Tibial artery (tissue), 4 donors: ENCODE measurements at places on chromosomes 3 and 15.
A peak's percentile ranks its signal among the peaks of the same experiment; 100 is the strongest.

DNA sequence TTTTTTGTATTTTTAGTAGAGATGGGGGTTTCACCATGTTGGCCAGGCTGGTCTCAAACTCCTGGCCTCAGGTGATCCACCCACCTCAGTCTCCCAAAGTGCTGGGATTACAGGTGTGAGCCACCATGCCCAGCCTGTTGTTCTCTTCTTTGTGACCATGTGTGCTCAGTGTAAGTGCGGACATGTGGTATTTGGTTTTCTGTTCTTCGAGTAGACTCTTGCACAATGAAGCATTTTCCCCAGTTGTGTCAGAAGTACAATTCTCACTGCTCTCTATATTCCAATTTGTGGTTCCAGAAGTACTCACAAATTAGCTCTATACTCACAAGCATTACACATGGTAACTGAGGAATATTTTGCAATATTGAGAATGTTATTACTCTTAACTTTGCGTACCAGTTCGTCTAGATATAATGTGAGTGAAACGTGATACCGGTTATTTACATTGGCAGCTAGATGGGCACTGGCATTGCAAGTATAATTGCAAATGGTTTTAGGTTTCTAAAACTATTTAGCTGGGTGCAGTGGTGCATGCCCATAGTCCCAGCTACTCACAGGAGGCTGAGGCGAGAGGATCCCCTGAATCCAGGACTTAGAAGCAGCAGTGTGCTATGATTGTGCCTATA lies 34.2 kb upstream of the MTMR14 start:
- no peak for DNase-seq
- H3K36me3 ChIP-seq: no peaks in the 10 kb centered on the region
- no peak overlapping the region for H3K4me3 ChIP-seq
- no peaks in the 10 kb centered on the region for H3K27me3 ChIP-seq

GRCh38 chr3:140152851-140153639 lies 218.1 kb downstream of the CLSTN2 start:
- no peaks in the 10 kb centered on the region for H3K36me3 ChIP-seq
- H3K27ac ChIP-seq: no peak overlapping the region
- no peaks in the 10 kb centered on the region for H3K27me3 ChIP-seq
- no peaks in the 10 kb centered on the region for H3K4me1 ChIP-seq
- no peak overlapping the region for H3K4me3 ChIP-seq

DNA sequence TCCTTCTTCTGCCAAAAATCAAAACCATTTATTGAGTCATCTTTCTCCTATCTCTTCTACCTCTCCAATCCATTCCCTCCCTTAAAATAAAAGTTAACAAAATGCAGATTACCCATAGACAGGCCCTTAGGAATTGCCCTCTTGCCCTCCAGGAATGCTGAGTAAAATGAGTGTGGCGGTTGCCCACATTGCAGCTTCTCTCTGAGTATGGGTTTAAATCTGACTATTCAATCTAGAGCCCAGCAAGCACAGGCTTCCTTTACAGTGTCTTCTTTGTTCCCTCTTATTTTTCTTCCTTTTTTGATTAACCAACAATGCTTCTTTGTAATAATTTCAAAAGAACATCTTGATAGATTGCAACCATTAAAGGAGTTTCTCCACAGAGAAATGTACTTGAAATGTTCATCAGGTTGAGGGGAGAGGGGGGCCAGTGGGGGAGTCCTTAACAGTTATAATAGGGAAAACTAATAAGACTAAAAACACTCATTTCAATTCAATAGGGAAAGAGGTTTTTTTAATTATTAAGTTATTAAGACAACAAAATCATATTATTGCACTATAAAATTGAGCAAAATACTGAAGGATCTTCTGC lies 135.3 kb upstream of the LMCD1 start:
- H3K27me3 ChIP-seq: no peaks in the 10 kb centered on the region
- no peak for DNase-seq
- peaks cover 19% of the 10 kb centered on the region for H3K4me1 ChIP-seq
- H3K36me3 ChIP-seq: no peaks in the 10 kb centered on the region
- no peak overlapping the region for H3K4me3 ChIP-seq

DNA sequence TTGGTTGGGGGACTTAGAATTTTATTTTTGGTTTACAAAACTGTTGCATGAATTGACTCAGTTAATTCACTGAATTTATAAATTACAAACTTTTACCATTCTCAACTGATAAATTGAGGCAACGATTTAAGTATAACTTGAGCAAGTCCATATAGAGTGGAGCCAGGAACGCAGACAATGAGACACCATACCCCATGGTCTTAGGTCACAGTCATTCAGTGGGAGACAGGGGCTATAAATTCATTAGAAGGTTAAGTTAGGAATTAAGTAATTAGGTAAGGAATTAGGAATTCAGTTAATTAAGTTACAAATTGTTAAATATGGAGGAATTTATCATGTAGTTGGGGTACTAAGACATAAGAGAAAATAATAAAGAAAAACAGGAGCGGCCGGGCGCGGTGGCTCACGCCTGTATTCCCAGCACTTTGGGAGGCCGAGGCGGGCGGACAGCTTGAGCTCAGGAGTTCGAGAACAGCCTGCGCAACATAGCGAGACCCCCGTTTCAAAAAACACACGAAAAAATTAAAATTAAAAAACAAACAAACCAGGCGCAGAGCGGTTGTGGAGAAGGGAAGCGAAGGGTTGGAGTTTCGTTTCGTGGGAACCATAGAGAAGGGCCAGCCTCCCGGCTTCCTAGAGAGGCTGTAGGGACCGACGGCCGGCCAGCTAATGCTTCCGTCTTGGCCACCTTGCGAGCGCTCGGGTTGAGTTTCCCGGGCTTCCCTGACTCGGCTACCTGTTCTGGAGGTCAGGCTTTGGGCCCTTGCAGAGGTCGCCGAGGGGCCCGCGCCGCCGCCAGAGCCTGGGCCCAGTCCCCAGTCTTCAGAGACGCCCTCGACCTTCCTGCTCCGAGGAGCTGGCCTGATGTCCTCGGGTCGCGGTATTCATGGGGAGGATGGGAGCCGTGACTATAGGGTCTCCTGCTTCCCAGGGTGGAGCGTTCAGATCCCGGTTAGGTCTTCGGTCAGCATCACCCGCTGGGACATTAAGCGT lies at the start of gene ZNF619:
ZNF619 (plus strand) TSS at position 645 of the 993 bp plus-strand sequence. CDS start 858 bp downstream, outside the sequence.
- peak within 1 kb of the TSS; percentile 72 for H3K4me3 ChIP-seq
- H3K27me3 ChIP-seq: no peaks in the 10 kb centered on the region
- peak within 1 kb of the TSS; percentile 71 for H3K27ac ChIP-seq
- H3K4me1 ChIP-seq: peaks cover 13% of the 10 kb centered on the region

- H3K4me3 ChIP-seq: no peak overlapping the region
- no peaks in the 10 kb centered on the region for H3K36me3 ChIP-seq
- H3K4me1 ChIP-seq: peaks cover 10% of the 10 kb centered on the region
- H3K27ac ChIP-seq: no peak overlapping the region
- DNase-seq: no peak
Observed at GRCh38 chr3:117628823-117629291, 919.3 kb downstream of the TUSC7 start.

GRCh38 chr15:48679952-48680351 lies 34.4 kb upstream of the FBN1 start:
- H3K36me3 ChIP-seq: no peaks in the 10 kb centered on the region
- no peak for DNase-seq
- no peak overlapping the region for H3K27ac ChIP-seq
- no peak overlapping the region for H3K4me3 ChIP-seq
- no peaks in the 10 kb centered on the region for H3K4me1 ChIP-seq

DNA sequence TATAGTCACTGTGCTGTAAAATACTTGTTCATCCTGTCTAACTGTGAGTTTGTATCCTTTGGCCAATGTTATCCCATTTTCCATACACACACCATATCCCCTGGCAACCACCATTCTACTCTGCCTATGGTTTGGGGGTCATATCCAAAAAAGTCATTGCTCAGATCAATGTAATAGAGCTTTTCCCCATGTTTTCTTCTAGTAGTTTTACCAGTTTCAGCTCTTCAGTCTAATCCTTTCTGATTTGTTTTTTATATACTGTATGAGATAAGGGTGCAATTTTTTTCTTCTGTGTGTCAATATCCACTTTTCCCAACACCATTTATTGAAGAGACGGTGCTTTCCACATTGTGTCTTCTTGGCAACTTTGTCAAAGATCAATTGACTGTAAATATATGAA lies 14.0 kb upstream of the DLG1 start:
- peaks cover 14% of the 10 kb centered on the region for H3K4me1 ChIP-seq
- no peak for DNase-seq
- no peaks in the 10 kb centered on the region for H3K27me3 ChIP-seq
- H3K27ac ChIP-seq: no peak overlapping the region
- H3K4me3 ChIP-seq: no peak overlapping the region

DNA sequence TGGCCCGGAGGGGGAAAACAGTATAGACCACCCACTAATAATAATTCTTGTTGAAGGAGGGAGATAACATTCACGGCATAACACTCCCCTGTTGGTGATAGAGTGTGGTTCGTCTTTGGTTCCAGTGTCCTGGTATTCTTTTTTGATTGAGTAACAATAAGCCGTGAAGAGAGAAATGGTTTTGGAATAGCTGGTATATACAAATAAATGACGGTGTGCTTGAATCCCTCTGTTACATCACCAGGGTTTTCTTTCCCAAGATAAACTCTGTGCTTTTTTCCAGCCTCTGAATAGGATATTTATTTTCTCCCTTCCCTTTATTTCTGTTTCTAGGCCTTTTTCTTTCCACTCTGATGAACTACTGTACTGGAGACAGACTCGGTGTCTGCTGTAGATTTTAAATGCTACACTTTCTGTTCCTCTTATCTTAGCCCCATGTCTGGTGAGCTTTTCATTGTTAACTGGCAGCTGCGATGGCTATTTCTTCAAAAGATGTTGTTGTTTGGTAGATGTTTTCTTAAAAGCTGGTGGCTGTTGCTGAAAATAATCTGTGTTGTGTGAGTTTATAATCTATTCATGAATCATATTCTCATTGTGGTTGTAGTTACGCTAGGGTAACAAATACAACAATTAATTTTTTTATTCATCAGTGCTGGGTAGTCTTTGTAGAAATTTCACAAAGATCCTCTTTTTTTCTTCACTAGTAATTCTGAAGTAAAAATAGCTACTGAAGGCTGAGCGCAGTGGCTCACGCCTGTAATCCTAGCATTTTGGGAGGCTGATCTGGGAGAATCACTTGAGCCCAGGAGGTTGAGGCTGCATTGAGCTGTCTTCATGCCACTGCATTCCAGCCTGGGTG lies 15.5 kb upstream of the SCAANT1 start:
- peaks cover 28% of the 10 kb centered on the region for H3K4me1 ChIP-seq
- no peak overlapping the region for H3K4me3 ChIP-seq
- no peak for DNase-seq
- no peaks in the 10 kb centered on the region for H3K27me3 ChIP-seq

DNA sequence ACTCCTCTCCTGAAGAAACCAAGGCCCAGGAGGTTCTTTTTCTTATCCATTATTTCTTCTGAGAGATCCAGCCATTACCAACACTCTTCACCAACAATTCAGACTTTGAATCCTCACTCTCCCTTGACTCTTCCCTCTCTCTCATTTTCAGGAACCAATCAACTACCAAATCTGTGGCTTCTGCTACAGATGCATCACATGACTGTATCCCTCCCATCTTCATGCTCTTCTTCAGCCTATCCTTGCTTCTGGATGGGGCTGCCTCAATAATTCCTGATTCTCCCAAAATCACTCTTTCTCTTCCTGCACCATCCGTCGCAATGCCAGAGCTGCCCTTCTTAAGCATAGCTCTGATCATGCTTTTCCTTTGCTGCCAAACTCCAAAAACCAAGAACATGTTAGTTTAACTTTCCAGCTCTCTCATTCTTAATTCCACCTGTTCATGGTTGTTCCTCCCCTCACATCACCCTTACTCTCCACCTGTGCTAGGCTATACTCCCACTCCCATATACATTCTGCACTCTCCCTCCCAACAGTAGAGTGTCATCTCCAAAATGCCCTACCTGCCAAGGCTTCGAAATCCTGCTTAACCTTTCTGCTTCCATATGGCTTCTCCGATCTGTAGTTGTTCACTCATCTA lies 13.5 kb downstream of the PLD1 start:
- no peaks in the 10 kb centered on the region for H3K4me1 ChIP-seq
- no peak overlapping the region for H3K27ac ChIP-seq
- no peak overlapping the region for H3K4me3 ChIP-seq
- H3K36me3 ChIP-seq: no peaks in the 10 kb centered on the region
- no peak for DNase-seq

GRCh38 chr15:41934843-41935242 lies 37.5 kb downstream of the EHD4 start:
- no peaks in the 10 kb centered on the region for H3K36me3 ChIP-seq
- H3K4me3 ChIP-seq: no peak overlapping the region
- H3K27me3 ChIP-seq: no peaks in the 10 kb centered on the region
- H3K27ac ChIP-seq: peak overlapping the region; percentile 56
- no peak for DNase-seq

GRCh38 chr15:55241186-55241585 lies 44.4 kb upstream of the RSL24D1 start:
- no peak for DNase-seq
- H3K4me1 ChIP-seq: no peaks in the 10 kb centered on the region
- H3K27me3 ChIP-seq: no peaks in the 10 kb centered on the region
- H3K4me3 ChIP-seq: no peak overlapping the region
- H3K36me3 ChIP-seq: no peaks in the 10 kb centered on the region

DNA sequence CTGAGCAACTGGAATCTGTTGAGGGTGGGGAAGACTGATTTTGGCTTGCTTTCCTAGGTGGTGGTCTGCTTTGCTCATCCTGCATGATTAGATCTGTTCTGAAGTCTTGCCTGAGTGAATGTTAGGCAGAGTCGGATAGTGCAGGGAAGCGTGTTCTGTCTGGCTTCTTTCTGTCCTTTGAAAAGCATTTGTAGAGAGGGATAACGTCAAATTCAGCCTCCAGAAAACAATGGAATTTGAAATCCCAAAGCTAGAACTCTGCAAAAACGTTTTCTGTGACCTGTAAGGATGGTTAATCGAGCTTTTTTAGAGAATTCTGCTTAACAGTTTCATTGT lies 1.4 kb downstream of the GLCE start:
- no peak for DNase-seq
- no peaks in the 10 kb centered on the region for H3K36me3 ChIP-seq
- H3K27me3 ChIP-seq: no peaks in the 10 kb centered on the region
- no peaks in the 10 kb centered on the region for H3K4me1 ChIP-seq
- H3K4me3 ChIP-seq: peak overlapping the region; percentile 75

- no peak for DNase-seq
- H3K27me3 ChIP-seq: no peaks in the 10 kb centered on the region
- no peaks in the 10 kb centered on the region for H3K36me3 ChIP-seq
Observed at GRCh38 chr3:130787422-130788068, 40.9 kb upstream of the PIK3R4 start.

DNA sequence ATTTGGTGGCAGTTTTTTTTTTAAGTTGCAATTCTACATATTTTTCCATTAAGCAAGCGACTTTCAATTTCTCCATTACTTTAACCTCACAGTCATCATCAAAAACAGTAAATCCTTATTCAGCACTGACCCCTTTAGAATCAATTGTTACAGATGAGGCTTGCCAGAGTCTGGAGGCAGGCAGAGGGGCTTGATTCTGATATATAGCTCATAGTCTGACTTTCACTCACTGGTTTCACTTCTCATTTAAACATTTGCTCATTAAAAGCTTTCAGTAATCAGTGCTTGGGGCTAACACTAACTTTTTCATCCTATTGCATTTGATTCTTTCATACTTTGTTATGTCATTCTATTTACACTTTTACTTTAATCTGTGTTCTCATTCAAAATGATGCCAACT lies 88.4 kb downstream of the PYDC2 start:
- H3K4me3 ChIP-seq: no peak overlapping the region
- H3K27me3 ChIP-seq: no peaks in the 10 kb centered on the region
- DNase-seq: no peak
- no peaks in the 10 kb centered on the region for H3K4me1 ChIP-seq
- H3K36me3 ChIP-seq: no peaks in the 10 kb centered on the region
